ENCODE measurements at places on chromosomes 5 and 9. TPM values are rescaled to one million over a fixed set of nuclear protein-coding genes. Genes with fewer than 3 reads are reported as not detected.

GRCh38 chr9:103319979-103320378 lies 324.8 kb downstream of the CYLC2 start:
- no peak for DNase-seq

GRCh38 chr9:135525241-135526088 lies 4.2 kb downstream of the LCN1 start:
- DNase-seq, result no peak

- DNase-seq, result no peak
Observed at GRCh38 chr5:78693339-78693738, 44.8 kb upstream of the LHFPL2 start.

Gene FAM151B
- 3.4 TPM for total RNA-seq

GRCh38 chr9:95491543-95492320 lies 25.0 kb downstream of the PTCH1 start:
- DNase-seq, result no peak

GRCh38 chr5:107232788-107233187 lies 437.9 kb downstream of the EFNA5 start:
- DNase-seq, result no peak

Data from GM23248 (cell line).